ENCODE measurements at places on chromosomes 1 and 21.

DNA sequence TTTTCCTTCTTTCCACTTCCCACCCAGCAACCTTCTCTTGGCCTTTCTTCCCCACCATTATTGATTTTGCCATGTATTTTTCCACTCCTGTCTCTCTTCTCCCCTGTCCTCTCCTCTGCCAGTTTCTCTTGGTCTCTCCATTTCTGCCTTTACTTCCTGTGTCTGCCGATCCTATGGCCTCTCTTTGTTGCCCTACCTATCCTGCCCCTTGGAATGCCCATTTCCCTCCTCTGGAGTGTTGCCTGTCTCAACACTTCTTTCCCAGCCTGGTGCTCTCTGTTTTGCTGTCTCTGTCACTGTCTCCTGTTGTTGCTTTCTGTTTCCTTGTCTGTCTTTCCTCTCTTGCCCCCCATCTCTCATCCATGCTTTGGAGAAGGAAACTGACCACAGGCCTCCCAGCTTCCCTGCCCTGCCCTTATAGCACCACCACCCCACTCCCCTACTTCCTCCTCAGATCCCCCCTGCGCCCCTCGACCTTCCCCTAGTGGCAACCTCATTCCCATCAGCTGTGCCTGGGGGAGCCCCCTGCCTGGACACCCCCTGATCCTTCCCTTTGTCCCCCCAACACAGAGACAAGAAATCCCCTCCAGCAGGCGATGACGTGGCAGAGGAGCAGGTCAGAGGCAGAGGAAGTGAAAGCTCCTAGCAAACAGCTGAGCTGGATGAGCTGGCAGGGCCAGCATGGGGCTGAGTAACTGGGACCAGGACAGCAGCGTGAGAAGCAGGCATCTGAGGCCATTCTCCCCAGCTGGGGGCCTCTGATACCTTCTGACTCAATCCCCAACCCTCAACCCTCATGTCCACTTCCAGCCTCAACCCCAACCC lies 6.6 kb upstream of the ETV3L start:
- no peak overlapping the region for H3K27ac ChIP-seq
- peaks cover 14% of the 10 kb centered on the region for H3K4me1 ChIP-seq
- no peaks in the 10 kb centered on the region for H3K36me3 ChIP-seq
- H3K27me3 ChIP-seq: peaks cover 12% of the 10 kb centered on the region
- no peak overlapping the region for H3K4me3 ChIP-seq
- DNase-seq: no peak

DNA sequence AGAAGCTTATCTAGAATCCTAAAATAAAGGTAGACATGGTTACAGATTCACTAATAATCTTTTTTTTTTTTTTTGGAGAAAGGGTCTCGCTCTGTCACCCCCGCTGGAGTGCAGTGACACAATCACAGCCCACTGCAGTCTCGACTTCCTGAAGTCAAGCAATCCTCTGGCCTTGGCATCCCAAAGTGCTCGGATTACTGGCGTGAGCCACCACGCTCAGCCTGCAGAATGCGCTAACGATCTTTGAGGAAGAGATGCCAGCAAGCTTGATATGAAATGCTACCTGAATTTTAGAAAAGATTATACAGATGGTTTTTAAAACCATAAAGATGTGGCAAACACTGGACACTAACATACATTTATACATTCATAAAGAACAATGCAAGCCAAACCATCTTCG lies 4.1 kb upstream of the GNPAT start:
- peaks cover 12% of the 10 kb centered on the region for H3K36me3 ChIP-seq
- no peak for DNase-seq
- H3K4me3 ChIP-seq: no peak overlapping the region
- no peak overlapping the region for H3K27ac ChIP-seq
- H3K27me3 ChIP-seq: no peaks in the 10 kb centered on the region

GRCh38 chr1:20233866-20234265 lies 47.5 kb upstream of the PLA2G2C start:
- H3K4me3 ChIP-seq: no peak overlapping the region
- H3K4me1 ChIP-seq: peaks cover 10% of the 10 kb centered on the region
- no peak overlapping the region for H3K27ac ChIP-seq
- no peak for DNase-seq

- no peaks in the 10 kb centered on the region for H3K4me1 ChIP-seq
- H3K27ac ChIP-seq: no peak overlapping the region
- H3K27me3 ChIP-seq: peaks cover 4% of the 10 kb centered on the region
- no peaks in the 10 kb centered on the region for H3K36me3 ChIP-seq
- H3K4me3 ChIP-seq: peak overlapping the region; percentile 81
- DNase-seq: no peak
Measured at GRCh38 chr21:20996421-20997310, 1.5 kb upstream of the NCAM2 start.

DNA sequence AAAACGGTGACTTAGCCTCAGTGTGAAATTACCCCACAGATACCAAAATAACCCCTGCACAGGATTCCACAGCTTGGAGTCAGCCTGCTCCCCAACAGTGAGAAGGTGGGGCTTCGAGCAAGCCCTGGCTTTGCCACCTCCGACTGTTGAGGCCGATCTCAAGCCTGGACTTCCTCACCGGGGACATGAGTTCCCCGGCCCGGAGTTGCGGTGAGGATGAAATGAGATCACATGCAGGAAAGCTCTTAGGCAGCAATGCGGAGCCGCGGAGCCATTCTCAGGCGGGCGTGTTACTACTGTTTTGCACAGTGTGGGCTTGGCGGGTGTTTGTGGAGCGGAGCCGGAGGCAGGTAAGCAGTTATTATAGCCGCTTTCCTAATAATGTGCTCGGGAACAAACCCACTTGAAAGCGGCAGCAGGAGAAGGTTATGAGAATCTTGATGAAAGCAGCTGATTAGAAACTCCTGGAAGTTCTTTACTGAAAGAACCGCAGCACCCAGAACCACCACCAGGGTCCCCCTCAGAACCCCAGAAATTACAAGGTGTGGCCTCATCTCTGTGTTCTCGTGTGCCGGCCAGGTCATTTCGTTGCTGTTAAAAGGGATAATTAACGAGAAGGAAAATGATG lies 3.9 kb upstream of the CLSTN1 start:
- peaks cover 8% of the 10 kb centered on the region for H3K4me1 ChIP-seq
- no peak overlapping the region for H3K27ac ChIP-seq
- H3K27me3 ChIP-seq: peaks cover 12% of the 10 kb centered on the region
- H3K36me3 ChIP-seq: peaks cover 6% of the 10 kb centered on the region
- H3K4me3 ChIP-seq: no peak overlapping the region
- DNase-seq: no peak

DNA sequence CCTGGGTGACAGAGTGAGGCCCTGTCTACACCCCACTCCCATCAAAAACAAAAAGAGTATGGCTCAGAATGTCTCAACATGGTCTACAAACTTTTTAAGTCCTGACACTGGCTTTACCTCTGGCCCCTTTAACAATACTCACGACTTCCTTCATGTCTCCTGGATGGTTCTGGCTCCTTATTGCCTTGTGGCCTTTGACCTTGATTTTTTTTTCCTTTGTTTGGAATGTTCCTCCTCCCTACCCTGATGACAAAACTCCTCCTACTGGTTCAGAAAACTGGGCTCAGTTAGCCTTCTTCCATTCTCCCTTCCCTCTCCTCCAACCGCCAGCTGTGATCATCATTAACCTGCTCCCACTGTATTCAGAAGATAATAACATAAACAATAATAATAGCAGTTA lies 4.6 kb upstream of the SOAT1 start:
- DNase-seq: no peak
- H3K4me3 ChIP-seq: peak overlapping the region; percentile 22
- peak overlapping the region; percentile 21 for H3K27ac ChIP-seq
- H3K36me3 ChIP-seq: no peaks in the 10 kb centered on the region

DNA sequence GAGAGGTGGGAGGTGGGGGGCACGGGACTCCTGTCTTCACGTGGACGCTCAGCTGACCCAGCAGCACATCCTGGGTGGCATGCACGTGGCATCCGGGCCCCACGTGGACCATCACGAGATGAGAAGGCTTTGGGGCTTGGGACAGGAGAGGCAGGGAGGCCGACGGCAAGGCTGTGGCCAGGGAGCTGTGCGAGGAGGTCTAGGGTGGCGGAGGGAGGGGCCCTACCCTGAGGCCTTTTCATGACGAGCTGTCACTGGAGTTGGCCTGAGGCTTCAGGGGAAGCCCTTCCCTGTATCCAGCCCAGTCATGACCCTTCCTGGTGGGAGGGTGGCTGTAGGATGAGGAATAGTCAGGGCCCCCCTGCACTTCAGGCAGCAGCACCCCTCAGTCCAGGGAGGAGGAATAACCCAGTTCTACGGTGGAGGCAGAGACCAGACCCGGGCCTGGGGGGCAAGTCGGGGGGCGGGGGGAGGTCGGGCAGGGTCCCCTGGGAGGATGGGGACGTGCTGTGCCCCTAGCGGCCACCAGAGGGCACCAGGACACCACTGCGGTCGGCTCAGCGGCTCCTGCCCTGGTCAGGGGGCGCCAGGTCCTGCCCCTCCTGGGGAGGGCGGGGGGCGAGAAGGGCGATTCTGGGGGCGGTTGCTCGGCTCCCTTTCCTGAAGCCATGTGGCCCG lies 2.0 kb upstream of the PERM1 start:
- no peaks in the 10 kb centered on the region for H3K4me1 ChIP-seq
- H3K36me3 ChIP-seq: peaks cover 4% of the 10 kb centered on the region
- DNase-seq: peak; percentile 74

DNA sequence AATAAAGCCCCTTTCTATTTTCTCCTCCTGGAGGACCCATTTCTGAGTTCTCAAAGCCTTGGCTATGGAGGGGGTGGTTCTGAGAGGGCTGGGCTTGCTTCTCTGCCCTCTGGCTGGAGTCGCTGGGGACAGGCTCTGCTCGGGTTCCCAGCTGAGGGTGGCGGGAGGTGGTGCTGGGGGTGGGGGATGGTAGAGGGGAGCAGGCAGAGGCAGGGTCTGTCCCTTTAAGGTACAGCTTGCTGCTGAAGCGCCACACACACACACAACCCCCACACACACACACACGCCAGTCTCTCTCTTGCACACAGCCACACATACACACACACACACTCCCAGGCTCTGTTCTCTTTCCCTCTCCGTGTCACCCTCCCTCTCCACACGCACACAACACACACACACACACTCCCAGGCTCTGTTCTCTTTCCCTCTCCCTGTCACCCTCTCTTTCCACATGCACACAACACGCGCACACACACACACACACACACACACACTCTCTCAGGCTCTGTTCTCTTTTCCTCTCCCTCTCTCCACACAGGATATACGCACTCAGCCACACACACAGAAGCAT lies 69.8 kb upstream of the SSBP3 start:
- H3K4me3 ChIP-seq: peak overlapping the region; percentile 51
- H3K4me1 ChIP-seq: peaks cover 44% of the 10 kb centered on the region
- peaks cover 5% of the 10 kb centered on the region for H3K36me3 ChIP-seq
- DNase-seq: no peak

GRCh38 chr1:2845869-2846268 lies 44.4 kb upstream of the TTC34 start:
- H3K27me3 ChIP-seq: peaks cover 4% of the 10 kb centered on the region
- H3K4me1 ChIP-seq: no peaks in the 10 kb centered on the region
- H3K4me3 ChIP-seq: no peak overlapping the region
- no peak for DNase-seq

GRCh38 chr1:2968471-2968881 lies 52.8 kb upstream of the ACTRT2 start:
- peaks cover 2% of the 10 kb centered on the region for H3K27me3 ChIP-seq
- no peak for DNase-seq
- H3K27ac ChIP-seq: no peak overlapping the region
- H3K4me1 ChIP-seq: no peaks in the 10 kb centered on the region
- no peak overlapping the region for H3K4me3 ChIP-seq
- H3K36me3 ChIP-seq: no peaks in the 10 kb centered on the region

All from endothelial cell (in vitro differentiated cells).